Stimulated activated CD4-positive, alpha-beta T cell treated with anti-CD3 and anti-CD28 coated beads, Interleukin-1b, Interleukin-23, amount 100 ng/mL, for 1 hour (primary cell): ENCODE measurements at places on chromosomes 12 and 14.

DNA sequence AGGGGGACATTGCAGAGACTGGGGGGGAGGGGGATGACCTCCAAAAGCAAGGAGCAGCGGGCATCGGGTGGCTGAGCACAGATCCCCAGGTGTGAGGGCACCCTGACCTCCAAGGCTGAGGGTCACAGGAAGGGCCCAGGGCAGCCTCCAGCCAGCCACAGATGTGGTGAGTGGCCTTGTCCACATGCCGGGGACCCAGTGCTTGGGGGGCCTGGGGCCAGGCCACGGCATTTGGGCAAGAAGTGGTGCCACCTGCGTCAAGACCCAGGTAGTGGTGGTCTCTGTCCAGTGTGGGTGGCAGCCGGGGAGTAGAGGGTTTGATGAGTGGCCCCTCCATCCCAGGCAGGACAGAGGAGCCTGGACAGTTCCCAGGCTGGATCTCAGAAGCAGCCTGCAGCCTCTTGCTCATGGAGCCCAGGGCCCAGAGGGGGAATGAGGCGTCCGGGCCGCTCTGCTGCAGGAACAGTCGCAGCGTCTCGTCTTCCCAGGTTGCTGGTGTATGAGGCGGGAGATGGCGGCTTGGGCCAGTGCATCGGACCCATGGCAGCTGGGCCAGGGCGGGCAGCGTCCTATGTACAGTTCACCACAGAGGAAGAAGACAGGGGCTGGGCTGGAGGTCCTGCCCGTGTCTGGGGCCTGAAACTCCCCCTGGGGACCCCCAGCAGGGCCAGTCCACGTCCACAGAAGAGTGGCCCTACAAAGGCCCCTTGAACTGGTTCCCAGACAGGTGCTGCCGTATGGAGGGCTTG, 33.5 kb downstream of the CCNK start:
- no peak for DNase-seq

DNA sequence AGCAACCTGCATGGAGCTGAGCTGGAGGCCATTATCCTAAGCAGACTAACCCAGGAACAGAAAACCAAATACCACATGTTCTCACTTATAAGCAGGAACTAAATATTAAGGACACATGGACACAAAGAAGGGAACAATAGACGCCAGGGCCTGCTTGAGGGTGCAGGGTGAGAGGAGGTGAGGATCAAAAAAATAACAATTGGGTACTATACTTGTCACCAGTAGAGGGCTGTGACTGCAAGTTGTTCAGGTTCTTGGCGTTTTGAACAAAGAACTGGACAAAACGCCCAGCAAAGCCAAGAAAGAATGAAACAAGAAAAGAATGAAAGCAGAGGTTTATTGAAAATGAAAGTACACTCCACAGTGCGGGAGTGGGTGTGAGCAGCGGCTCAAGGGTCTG, 208.5 kb upstream of the NEDD1 start:
- DNase-seq = no peak

DNA sequence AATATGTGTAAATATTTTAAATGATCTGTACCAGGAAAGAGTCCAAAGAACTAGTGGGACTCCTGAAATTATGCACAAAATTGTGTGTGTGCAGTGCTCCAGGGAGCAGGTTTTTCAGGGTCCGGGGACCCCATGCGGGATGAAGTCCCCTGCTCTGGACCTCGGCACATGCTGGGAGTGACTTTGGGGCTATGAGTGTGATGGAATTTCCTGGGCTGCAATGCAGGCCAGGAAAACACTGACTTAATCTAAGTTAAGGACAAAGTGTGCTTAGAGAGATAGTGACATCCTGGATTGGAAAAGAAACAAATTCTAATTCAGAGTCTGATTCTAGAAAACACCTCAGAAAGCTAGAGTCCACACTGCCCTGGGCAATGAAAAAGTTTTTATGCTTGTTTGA, 6.2 kb upstream of the MYH6 start:
- no peak for DNase-seq

DNA sequence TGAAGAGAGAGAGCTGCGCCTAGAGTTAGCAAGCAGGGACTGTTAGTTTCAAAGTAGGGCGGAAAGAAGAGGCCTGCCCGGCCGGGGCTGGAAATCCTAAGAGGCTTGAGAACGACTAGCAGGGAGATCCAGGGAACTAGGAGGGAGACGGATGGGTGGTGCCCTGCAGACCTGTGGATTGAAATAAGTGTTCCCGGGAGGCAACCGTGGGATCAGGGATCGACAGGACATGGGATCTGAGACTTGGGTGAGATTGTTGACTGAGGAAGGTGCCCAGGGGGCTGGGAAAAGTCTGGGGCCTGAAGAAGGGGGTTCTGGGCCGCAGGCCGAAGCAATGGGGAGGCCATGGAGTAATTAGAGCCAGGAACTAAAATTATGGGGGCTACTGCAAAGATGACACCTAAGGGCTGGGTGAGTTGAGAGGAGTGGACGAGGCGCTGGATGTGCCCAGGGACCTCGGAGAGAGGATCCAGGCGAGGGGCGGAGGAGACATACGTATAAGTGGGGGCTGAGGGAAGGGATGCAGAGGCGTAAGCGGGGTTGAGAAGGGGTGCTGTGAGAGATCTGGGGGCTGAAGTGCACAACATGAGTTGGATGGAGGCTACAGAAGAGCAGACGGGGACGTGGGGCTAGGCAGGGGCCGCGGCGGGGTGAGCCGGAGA, 635 bp downstream of the LTA4H start:
- DNase-seq = no peak

GRCh38 chr12:67558775-67559174, 89.8 kb upstream of the DYRK2 start:
- DNase-seq = no peak

GRCh38 chr12:94595152-94595551, 55.2 kb downstream of the TMCC3 start:
- no peak for DNase-seq

GRCh38 chr12:14514946-14515345, 52.7 kb downstream of the PLBD1 start:
- no peak for DNase-seq

DNA sequence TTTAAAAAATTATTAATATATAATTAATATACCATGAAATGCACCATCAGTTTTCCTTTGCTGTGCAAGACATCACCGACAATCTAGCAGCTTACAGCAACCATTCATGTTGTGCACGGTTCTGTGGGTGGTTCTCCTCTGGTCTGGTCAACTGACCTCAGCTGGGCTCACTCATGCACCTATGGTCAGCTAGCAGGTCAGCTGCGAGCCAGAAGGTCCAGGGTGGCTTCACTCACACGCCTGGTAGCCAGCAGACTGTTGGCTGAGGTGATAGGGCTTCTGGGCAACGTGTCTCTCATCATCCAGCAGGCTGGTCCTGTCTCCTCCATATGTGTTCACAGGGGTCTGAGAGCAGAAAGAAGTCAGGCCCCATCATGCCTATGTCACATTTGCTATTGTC, 210.4 kb downstream of the KIF26A start:
- no peak for DNase-seq

DNA sequence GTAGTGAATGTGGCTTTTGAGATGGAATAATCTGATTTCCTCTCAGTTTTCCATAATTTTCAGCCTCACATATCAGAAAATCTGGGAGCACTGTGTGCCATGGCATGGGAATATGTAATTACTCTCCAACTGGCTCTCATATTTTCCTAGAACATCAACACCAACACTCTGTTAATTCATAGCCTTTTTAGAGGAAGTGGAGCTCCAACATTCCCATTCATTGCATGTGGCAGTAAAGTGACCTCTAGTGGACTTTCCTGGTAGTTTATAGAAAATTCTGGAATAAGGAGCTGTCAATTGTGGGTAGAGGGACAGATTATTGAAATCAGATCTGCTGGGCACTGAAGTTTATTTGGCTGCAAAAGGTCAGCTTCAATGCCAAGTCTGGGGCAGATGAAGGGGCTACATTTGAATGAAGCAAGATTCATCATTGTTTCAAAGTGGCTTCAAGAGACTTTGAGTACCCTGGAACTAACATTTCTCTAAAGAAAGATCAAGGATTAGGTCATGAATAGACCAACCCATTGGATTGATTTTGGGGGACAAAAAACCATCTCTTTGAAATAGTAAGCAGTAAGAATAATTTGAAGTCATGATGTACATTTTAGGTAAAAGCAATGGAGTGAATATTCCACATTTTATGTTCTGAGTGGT, 23.6 kb upstream of the USP44 start:
- no peak for DNase-seq

DNA sequence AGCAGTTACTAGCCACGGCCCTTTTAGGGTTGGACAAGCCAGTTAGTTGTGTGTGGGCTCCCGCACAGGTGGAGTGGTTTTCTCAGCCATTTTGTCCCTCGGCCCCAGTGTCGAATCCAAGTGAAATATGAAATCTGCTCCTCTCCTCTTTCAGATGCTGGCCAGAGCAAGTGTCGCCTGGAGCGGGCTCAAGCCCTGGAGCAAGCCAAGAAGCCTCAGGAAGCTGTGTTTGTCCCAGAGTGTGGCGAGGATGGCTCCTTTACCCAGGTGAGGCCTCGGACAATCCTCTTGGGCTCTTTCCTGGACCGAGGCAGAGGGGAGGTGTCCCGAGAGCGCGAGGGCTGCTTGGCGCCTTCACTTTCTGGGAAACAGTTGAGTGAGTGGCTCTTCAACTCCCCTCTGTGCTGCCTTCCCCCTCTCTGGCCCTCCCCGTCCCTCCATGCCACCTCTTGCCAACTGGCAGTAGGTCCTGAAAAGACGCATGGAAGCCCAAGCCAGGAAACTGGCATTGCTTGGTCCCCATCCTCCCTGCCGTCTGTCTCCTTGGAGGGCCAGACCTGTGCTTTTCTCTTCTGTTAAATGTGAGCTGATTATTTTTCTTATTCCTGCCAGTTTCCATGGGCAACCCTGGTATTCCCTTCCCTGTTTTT, 74.2 kb downstream of the SMOC1 start:
- DNase-seq = no peak

DNA sequence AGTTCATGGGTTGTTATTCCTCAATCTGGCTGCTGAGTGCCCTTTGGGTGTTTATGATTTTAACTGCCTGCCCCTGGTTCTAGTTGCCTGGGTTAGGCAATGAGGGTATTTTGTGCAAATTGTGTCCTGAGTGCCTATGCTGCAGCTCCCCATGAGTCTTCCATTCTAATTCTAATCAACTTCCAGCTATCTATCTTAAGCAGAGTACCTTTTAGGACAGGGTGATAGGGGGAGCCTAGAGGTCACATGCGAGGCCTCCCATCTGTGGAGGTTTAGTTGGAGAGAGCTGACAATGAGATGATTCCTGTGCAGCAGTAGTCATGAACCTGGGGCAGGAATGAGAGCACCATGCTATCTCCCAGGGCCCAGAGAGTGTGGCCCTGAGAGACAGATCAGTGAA, 225.9 kb upstream of the PLEKHG7 start:
- DNase-seq = no peak

- no peak for DNase-seq
Measured at GRCh38 chr12:13718271-13718670, 263.1 kb downstream of the GRIN2B start.

- DNase-seq = no peak
Measured at GRCh38 chr12:132106921-132107320, 37.2 kb downstream of the DDX51 start.

DNA sequence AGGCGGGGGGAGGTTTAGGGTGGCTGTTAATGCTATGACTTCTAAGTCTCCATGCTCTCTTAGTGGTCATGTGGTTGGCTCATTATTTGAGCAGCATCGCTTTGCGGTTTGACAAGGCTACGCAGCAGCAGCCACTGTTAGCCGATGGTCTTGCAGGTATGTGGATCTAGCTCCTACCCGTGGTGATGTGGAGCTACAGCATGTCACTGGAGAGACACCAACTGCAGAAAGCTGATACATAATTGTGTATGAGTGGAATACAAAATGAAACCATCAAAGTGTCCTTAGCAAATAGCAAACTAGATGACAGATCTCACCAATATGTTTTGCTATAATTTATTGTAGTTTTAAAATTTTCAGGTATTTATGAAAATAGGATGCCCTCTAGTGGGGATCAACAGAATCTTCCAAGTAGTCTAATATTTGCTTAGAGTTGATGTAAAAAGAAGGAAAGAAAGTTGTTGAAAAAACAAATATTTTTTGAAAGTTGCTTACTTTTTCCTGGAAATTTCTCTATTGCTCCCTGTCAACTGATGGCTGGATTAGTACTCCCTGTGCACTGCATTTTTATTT, 94.9 kb downstream of the NAV3 start:
- DNase-seq = no peak

- DNase-seq = no peak
Measured at GRCh38 chr12:107515446-107515958, 170.1 kb upstream of the PWP1 start.

- no peak for DNase-seq
Measured at GRCh38 chr14:46581036-46581671, 70.4 kb downstream of the RPL10L start.

- DNase-seq = no peak
Measured at GRCh38 chr14:54554401-54554800, 12.5 kb upstream of the SAMD4A start.

- DNase-seq = no peak
Measured at GRCh38 chr12:122076743-122077495, 1.6 kb upstream of the MLXIP start.

DNA sequence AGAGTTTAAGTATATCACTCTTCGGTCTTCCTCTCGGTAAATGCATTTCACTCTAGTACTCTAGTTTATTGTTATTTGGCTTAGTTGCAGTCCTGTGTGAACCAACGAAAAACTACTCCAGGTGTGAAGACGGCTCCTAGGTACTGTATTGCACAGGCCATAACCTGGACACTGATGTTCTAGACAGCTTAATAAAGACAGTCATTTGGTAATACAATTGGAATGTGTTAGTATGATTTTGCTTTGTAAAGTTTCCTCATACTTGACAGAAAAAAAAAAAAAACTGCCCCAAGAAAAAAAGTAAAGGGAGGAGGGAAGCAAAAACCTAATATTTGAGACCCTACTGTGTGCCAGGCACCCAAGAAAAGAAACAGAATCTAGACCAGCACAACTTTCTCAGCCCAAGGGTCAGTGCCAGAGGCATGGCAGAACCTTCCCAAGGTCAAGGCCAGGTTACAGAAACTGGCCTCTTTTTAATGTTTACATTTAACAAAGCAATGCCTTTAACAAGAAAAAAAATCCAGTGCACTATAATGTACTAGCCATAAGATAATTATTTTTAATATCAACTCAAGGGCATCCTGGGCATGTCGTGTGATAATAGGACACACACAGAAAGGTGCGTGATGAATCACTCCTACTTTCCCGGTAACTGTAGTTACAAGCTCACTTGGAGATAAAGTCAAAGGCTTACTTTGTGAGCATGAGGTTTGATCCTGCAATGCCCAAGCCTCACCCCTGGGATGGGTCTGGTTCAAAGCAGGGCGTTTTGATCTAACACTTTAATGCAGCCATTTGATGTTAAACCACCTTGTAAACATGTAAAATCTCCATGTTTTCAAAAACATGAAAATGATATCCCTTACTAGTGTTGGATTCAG, 110.6 kb downstream of the BMP4 start:
- DNase-seq = no peak
